ENCODE measurements at places on chromosomes 12 and 14.

DNA sequence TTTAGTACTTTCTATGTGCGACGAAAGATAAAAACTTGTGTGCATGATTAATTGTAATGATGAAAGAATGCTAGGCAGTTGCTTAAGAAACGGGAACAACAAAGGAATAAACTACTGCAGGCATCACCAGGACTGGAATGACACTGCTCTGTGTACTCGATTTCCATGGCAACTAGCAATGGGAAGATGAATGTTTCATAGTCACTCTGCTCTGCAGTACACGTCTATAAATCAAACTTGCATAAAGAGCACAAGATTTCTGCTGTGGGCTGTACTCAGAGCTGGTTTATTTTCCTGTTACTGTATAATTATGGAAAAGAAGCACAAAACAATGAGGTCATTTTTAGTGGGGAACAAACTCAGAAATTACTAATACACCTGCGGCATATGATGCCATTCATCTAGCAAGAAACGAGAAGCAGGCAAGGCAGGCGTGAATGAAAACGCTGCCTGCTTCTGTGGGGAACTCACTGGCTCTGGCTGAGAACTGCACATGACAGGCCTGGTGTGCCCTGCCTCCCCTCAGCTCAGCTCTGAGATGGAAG, 41.8 kb downstream of the EFCAB11 start:
- DNase-seq: no peak

DNA sequence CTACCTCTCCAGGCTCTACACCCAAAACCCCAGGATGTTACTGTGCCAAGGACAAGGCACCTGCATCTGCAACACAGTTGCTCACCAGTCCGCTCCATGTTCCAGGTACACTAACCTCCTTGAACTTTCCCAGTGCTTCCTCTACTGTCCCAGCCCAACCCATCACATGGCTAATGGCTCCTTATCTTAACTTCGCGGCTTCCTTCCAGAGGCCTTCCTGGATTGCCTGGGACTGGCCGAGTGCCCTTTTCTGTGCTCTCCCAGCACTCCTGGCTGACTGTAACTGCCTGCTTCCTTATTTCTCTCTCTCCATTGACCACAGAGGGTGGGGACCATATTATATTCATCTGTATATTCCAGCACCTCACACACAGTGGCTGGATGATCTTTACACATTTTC, 20.9 kb downstream of the POMT2 start:
- DNase-seq: no peak

DNA sequence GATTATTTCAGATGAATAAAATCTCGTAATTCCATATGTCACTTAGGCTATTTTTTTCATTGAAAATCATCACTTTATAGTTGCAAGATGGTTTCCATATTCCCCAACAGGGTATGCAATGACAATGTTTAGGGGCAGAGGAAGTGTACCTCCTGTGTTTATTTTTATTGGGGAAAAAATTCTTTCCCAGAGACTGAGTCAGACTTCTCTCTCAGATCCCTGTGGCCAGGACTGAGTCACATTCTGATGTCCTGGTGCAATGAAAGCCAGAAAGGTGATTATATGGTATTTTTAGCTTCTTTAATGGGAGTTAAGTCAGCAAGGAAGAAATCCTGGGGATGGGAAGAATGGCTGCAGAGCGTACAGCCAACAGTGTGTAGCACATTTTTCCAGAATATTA, 196.9 kb upstream of the ALG10 start:
- no peak for DNase-seq

GRCh38 chr12:51419425-51420193, 5.0 kb upstream of the SLC4A8 start:
- no peak for DNase-seq

GRCh38 chr14:87271331-87271730, 721.7 kb downstream of the GALC start:
- DNase-seq: no peak

- DNase-seq: peak; percentile 48
Observed at GRCh38 chr14:104393898-104394381, 185.6 kb upstream of the C14orf180 start.

- no peak for DNase-seq
Observed at GRCh38 chr12:26564391-26564790, 268.6 kb downstream of the ITPR2 start.

DNA sequence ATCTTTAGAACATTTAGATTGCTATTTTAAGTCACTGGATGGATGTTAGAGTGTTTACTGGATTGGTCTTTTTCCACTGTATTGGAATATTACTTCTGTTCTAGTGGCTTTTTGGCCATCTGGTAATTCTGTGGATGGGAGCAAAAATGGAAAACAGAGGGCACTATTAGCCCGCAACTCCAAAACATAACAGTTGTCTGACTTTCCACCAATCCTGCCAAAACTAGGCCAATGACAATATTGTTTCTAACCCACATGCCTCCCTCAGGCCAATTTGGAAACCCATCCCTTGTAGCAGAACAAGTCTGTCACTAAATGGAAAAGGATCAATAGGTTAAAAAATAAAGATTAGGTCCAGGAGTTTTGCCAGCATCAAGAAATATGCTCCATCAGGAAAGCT, 97.8 kb downstream of the ETNK1 start:
- no peak for DNase-seq

DNA sequence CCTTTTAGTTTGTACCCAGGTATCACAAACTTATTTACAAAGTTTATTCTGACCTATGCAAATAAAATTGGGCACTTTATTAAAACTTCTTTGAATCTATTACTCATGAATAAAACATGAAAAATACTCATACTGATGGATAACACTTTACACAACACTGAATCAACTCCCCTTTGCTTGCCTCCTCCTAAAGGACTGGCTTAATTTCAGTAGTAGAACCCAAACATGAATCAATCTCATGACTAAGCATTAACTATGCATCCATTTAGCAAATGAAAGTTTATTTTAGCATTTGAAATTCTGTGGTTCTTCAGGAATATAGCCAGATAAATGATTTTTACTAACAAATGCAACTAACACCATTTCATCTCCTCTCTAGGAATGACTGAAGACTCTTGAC, 32.4 kb downstream of the DENND5B start:
- DNase-seq: no peak

- no peak for DNase-seq
Observed at GRCh38 chr12:789852-790563, 37.6 kb downstream of the WNK1 start.

DNA sequence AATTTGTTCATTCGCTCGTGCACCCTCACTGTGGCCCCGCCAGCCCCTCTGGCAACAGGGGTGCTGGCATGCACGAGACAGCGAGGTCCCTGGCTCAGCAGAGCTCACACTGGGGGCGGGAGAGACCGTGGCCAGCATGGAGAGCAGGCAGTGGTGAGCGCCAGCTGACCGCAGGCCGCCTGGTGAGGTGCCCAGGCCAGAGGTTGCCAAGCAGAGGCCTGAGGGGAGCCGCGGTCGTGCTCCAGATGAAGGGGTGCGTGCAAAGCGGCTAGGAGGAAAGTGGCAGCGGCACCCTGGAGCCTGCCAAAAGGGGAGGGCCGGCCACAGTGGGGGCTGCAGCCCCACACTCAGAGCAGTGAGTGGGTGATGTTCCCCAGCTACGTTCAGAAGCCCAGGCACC, 56.1 kb downstream of the CDC42BPB start:
- no peak for DNase-seq

- DNase-seq: no peak
Observed at GRCh38 chr14:36019126-36019525, 157.4 kb downstream of the PTCSC3 start.

GRCh38 chr12:120242275-120242799, 23.2 kb downstream of the PXN start:
- no peak for DNase-seq

DNA sequence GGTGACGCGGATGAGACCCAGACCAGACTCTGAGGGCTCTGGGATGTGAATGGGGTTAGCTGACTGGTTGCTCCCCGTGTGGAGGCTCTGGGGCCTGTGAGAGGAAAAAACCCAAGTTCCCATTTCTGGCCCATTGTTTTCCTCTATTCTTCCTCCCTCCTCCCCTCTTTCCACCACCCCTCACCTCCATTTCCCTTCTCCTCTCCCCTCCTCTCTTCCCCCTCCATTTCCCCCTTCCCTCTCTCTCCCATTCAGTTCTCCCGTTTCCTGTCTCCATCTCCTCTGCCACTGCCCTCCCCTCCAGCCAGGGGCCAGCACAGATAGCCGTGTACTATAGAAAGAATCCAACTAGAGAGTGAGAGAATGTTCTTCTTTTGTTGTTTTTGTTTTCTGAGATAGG, 12.6 kb upstream of the PRPH start:
- no peak for DNase-seq

- no peak for DNase-seq
Observed at GRCh38 chr12:26195641-26196420, 458 bp downstream of the SSPN start.

DNA sequence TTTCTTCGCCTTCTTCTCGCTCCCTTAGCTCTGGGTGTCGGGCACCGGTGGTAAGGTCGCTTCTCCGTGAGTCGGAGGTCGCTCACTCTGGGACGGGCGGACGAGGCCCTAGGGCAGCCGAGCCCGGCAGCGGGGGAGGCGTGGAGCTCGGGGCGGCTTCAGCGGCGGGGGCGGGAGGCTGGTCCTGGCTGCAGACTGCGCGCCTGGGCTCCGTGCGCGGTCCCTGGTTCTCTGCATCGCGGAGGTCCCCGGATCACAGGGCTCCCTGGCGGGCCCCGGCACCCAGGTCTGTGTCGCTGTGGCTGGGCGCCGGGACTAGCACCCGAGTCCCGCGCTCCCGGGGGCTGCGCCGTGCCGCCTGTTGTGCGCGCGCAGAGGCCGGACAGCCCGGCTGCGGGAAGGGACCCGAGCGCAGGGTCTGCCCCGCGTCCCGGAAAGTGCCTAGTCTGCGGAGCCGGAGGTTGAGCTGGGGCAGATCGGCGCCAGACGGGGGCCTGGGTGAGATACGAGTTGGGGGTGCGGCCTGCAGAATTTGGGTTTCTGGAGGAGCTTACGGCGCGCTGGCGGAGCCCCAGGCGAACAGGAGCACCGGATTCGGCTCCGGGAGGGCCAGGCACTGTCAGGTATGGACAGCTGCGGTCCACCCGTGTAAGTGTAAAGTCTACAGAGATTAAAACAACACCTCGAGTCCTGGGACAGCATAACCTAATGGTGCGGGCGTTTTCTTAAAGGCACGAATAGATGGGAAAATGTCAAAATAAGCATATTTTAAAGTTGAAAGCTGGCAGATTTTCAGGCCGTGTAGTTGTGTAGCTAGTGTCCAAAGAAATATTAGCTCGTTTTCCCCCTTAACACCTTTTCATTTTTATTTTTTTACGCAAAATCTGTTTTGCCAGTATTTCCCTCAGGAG, 713 bp downstream of the FRMD6 start:
- DNase-seq: peak; percentile 5

Measured in stimulated activated CD8-positive, alpha-beta memory T cell treated with anti-CD3 and anti-CD28 coated beads, Interleukin-4, amount 100 ng/mL, for 1 hour (primary cell).